PC-9 (cell line): ENCODE measurements at places on chromosomes 4 and X. TPM values are rescaled to one million over a fixed set of nuclear protein-coding genes. Genes with fewer than 3 reads are reported as not detected.
A peak's percentile ranks its signal among the peaks of the same experiment; 100 is the strongest.

Gene N4BP2
- total RNA-seq: 6.5 and 7.8 TPM in 2 replicates

- no peak for DNase-seq
Measured at GRCh38 chrX:51955200-51955599, 61.8 kb downstream of the MAGED1 start.

- no peak for DNase-seq
Measured at GRCh38 chr4:142566777-142567176, 279.3 kb downstream of the INPP4B start.

DNA sequence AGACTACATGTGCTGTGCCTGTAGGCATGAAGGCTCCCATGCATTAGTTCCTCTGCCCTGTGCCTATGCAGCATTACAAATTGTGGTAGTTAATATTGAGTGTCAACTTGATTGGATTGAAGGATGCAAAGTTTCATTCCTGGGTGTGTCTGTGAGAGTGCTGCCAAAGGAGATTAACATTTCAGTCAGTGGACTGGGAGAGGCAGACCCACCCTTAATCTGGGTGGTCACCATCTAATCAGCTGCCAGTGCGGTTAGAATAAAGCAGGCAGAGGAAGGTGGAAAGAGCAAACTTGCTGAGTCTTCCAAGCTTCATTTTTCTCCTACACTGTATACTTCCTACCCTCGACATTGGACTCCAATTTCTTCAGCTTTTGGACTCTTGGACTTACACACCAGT, 460.2 kb upstream of the SMIM31 start:
- DNase-seq: no peak

DNA sequence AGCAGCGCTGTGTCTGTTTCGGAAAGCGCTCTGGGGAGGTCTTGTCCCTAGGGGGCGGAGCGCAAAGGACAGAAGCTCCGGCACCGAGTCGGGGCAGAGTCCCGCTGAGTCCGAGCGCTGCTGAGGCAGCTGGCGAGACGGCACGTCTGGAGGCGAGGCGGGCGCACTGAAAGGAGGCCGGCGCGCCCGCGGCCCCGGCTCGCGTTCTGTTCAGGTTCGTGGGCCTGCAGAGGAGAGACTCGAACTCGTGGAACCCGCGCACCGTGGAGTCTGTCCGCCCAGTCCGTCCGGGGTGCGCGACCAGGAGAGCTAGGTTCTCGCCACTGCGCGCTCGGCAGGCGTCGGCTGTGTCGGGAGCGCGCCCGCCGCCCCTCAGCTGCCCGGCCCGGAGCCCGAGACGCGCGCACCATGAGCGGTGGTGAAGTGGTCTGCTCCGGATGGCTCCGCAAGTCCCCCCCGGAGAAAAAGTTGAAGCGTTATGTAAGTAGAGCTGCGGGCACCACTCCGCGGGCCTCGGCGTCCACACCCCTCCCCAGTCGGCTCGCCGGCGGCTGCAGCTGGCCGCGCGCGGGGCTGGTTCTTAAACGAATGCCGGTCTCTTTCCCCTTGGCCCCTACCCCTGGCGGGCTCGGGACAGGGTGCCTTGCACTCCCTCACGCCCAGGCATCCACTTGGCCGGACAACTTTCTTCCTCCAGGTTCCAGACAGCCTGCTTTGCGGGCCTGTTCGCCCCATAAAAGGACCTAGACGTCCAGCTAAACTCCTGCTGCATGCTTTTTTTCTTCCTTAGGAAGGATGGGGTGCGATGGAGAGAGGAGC, at the start of gene GAB1:
Gene GAB1 (plus strand): TSS at position 96 of the 819 bp plus-strand sequence. CDS start 313 bp downstream, at position 409.
- peak; percentile 54 for DNase-seq

- no peak for DNase-seq
Measured at GRCh38 chrX:40700640-40701342, 34.6 kb downstream of the MED14 start.

GRCh38 chr4:89939994-89940393, 45.3 kb downstream of the MMRN1 start:
- DNase-seq: no peak
